ENCODE measurements at places on chromosomes 7 and 10. TPM values are rescaled to one million over a fixed set of nuclear protein-coding genes. Genes with fewer than 3 reads are reported as not detected.
A peak's percentile ranks its signal among the peaks of the same experiment; 100 is the strongest.

Gene AASS
- 15.7 TPM for total RNA-seq

Gene ITGA8
- 0.05 TPM for total RNA-seq

Gene NXPH1
- not detected for total RNA-seq

Gene ZFAND2A
- total RNA-seq, result 9.9 TPM

Gene NEURL1
- 0.05 TPM for total RNA-seq

Gene LRRC18
- not detected for total RNA-seq

- no peak for DNase-seq
Measured at GRCh38 chr7:2471396-2471795, 4.8 kb downstream of the GRIFIN start.

GRCh38 chr7:77453531-77453930 lies 37.4 kb upstream of the GSAP start:
- no peak for DNase-seq

DNA sequence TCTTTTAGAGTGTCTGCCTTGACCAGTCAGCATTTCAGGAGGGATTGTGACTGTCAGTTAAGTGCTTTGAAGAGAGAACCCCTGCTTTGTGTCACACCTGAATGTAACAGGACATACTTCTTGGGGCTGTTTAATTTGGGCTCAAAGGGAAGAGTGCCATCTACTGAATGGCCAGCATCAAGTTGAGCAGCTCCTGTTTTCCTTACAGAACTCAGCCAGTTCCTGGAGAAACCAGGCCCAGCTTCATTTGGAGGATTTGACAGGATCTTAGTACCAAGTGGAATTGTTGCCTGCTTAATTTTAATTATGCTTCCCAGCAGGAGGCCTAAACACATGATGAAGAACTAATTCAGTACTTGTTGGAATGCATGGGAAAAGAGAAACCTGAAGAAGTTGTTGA lies 8.3 kb downstream of the ADD3 start:
- DNase-seq, result peak; percentile 48

DNA sequence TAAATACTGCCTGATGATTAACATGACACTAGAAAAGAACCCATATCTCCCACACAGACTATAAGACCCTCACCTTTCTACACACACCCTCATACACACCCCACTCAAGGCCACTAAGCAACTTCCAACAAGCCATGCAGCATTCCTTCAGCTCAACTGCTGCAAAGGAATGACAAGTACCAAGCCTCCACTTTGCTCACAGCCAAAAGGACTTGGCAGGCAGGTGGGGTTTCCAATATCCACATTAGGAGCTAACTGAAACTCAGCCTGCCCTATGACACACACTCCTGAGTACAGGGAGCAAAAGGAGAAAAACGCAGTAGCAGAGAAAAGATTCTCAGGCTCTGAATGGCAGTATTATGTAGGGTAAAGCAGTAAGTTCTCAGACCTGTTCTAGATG lies 13.4 kb downstream of the USP54 start:
- peak; percentile 81 for DNase-seq

DNA sequence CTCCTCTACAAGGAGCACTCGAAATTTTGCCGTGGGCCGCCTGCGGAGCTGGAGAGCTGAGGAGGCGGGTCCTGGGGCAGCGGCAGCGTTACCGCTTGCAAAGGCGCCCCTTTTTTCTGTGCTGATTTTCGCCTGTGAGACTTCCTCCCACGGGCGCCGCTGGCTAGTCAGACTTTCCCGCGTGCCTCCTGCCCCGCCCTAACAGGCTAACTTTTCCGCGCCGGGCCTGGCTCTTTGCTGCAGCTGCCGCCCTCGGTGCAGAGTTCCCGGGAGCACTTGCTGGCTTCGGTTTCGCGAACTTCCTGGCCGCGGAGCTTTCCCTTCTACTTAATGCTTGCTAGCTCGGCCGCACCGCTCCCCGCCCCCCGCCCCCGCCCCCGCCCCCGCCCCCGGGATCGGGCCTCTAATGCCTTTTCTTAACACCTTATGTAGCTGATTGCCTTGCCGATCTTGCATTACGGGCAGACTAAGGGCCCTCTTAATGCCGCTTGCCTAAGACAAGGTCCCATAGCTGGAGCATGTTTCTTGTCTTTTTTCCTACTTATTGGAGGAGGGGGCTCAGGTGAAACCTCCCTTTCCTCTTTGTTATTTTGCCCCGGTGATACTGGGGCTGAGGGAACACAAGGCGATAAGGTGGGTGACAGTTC lies 37.9 kb upstream of the RASGEF1A start:
- DNase-seq, result peak; percentile 19

DNA sequence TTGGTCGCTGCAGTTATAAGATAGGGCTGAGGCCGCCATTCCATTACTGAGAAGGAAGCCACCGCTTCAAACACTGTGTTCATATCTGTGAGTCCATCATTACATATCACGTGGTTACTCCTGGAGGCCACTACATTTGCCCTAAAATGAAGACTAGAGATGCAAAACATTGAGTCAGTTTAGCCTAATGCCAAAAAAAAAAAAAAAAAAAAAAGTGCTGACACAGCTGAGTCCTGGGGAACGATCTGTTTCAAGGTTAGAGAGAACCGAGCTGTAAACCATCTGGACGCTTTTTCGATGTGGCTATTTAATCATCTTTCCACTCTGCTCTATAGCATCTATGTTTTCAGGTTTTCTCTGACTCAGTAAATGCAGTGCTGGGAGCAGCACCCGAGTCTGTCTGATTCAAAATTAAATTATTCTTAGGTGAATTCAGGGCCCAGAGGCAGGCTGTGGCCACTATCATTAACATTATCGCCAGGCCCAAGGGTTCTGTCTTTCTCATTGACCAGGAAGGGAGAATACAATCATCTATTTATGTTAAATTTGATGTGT lies 449.1 kb downstream of the PAXIP1 start:
- DNase-seq, result no peak

Measured in renal cortical epithelial cell (primary cell).